ENCODE measurements at places on chromosomes 13 and 19.

GRCh38 chr19:35349614-35350521 is 2.2 kb downstream of the FFAR1 start:
- no peak for DNase-seq

DNA sequence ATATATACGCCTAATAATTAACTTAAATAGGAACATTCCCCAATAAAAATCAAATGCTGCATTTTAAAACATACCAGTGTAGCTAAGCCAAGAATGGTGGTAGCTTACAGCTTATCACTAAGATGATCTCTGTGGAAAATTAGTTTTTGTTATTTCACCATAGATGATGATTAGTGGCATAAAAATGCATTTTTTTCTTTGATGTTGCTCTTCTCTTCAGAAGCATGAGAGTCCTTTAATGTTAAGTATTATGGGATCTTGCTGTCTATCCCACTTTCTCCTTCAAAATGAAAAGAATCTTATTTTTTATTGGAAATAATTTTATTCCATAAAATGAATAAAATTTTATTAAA is 731.0 kb downstream of the SLITRK1 start:
- DNase-seq, result no peak

- no peak for DNase-seq
These were observed 717 bp upstream of the NALCN start for GRCh38 chr13:101417043-101417406.

DNA sequence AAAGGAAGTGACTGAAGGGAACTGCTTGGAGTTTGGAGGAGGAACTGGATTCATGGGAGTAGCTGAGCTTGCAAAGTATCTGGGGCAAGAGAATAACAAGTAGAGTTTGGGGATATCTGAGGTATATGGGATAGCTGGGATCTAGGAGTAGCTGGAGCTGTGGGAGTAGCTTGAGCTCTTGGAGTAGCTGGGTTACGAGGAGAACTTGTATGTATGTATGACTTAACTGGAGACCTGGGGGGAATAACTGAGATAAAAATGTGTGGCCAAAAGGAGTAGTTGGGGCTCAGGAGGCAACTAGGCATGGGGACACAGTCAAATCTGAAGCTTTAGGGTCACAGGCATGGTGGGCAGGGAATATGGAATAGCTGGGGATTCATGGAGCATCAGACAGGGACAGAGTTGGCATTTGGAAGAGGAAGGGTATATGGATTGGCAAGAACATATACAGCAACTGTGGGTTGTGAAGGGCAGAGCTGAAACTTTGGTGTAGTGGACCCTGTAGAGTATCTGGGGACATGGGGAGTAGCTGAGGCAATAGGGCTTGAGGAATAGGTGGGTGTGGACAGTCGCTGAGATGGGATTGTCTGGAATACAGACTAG is 18.6 kb downstream of the ANKRD24 start:
- DNase-seq, result no peak

GRCh38 chr19:48271531-48272151 is 1.8 kb downstream of the ZNF114 start:
- DNase-seq, result no peak

DNA sequence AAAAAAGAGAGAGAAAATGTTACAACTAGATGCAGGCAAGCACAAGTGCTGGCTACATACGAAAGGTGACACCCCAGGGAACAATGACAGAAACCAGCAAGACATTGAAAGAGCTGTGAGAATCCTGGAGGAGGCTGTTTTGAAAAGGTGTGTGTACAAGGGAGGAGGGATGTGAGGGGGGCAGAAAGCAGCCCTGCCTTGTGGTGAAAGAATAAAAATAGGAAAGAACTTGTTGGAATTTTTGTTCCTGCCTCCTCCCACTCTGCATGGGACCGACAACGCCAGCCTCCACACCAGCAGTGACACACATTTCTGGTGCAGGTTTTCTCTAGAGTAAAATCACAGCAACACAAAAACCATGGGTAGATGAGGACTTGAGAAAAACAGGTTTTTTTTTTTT is 1258.6 kb downstream of the PCDH9 start:
- DNase-seq, result no peak

DNA sequence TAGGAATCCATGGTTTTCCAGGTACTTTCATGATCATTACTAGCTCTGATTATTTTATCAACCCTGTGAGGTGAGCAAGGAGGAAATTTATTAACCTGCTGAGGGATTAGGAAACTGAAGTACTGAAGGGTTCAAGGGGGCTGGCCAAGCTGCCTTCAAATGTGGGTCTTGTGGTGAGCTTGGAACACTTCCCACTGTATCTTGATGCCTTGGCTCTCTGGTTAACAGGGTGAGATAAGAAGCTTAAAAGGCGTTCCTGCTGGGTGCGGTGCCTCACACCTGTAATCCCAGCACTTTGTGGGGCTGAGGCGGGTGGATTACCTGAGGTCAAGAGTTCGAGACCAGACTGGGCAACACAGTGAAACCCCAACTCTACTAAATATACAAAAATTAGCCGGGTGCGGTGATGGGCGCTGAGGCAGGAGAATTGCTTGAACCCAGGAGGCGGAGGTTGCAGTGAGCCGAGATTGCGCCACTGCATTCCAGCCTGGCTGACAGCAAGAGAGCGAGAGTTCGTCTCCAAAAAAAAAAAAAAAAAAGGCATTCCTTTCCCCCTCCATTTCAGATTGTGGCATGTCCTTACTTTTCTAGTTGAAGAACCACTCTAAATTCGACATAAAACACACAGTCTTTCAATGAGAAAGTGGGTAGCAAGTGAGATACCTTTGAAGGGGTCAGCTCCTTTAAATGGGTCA is 70.2 kb downstream of the KLF2 start:
- DNase-seq, result no peak

- DNase-seq, result no peak
These were observed 10.7 kb upstream of the TMEM255B start for GRCh38 chr13:113748101-113748861.

- no peak for DNase-seq
These were observed 16.2 kb downstream of the CCDC97 start for GRCh38 chr19:41325947-41326706.

DNA sequence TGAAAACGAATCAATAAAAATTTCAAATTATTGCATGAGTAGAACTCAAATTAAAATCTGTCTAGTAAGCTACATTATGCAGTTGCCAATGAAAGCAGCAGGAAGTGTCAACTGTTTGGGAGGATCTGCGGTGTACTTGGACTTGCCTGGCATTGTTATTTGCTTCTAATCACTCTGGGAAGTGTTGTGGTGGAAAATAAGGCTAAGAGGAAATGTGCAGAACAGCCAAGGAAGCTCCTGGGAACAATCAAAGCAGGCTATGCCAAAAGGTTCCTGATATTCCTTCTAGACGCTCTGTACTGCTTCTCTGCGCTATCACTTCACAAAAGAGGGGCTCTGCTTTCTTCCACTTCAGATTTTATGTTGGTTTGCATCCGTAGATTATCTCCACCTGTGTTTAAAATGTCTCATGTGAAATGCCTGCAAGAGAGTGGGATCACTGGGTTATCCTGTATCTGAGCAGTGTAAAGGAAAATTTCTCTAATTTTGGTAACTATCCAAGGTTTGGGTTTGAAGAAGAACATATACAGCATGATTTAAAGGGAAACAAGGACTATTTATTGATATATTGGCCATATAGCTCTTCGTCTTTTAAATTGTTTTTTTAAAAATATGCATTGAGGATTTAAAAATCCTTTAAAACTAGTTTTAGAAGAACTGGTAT is 182.7 kb upstream of the CSNK1A1L start:
- no peak for DNase-seq

DNA sequence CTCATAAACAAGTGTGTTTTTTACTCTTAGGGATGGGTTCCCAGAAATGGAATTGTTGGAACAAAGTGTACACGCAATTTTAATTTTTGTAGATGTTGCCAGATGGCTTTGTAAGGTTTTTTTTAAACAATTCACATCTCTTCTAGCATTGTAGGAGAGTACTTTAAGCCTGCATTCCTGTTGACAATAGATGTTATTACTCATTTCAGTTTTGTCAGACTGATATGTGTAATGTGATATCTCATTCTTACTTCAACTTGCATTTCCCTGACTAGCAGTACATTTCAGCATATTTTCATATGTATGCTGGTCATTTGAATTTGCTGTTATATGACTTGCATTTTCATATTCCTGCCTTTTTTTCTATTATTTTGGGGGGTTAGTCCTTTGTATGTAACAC is 186.6 kb upstream of the SLITRK6 start:
- DNase-seq, result no peak

- DNase-seq, result no peak
These were observed 34.5 kb downstream of the ZMYM2 start for GRCh38 chr13:19993024-19993423.

DNA sequence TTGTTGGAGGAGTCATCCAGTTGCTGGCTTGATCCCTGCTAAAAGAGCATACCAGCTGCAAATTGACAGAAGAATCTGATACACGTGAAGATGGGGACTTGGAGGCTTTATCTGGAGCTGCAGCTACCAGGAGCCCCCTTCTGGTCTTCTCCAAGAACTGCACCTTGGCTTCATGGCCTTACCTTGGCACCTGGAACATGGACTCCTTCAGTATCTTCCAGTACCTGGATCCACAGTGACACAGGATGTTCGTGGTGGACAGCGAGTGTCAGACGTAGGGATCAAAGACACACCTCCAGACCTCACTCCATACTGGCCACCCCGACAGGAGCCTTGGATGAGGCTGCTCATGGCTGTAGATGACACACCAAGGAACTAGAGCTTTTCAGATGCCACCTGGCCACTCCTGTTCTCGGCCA is 9.9 kb upstream of the ACSBG2 start:
- peak; percentile 58 for DNase-seq

GRCh38 chr13:44188257-44188656 is 185.4 kb upstream of the SERP2 start:
- DNase-seq, result no peak

GRCh38 chr13:51221674-51222036 is 543 bp upstream of the FAM124A start:
- DNase-seq, result no peak

- no peak for DNase-seq
These were observed 1.9 kb upstream of the TMEM59L start for GRCh38 chr19:18610556-18611326.

GRCh38 chr19:51150627-51151026 is 8.5 kb downstream of the SIGLEC7 start:
- DNase-seq, result no peak

GRCh38 chr13:112752711-112753541 is 63.1 kb downstream of the ATP11A start:
- DNase-seq, result no peak

DNA sequence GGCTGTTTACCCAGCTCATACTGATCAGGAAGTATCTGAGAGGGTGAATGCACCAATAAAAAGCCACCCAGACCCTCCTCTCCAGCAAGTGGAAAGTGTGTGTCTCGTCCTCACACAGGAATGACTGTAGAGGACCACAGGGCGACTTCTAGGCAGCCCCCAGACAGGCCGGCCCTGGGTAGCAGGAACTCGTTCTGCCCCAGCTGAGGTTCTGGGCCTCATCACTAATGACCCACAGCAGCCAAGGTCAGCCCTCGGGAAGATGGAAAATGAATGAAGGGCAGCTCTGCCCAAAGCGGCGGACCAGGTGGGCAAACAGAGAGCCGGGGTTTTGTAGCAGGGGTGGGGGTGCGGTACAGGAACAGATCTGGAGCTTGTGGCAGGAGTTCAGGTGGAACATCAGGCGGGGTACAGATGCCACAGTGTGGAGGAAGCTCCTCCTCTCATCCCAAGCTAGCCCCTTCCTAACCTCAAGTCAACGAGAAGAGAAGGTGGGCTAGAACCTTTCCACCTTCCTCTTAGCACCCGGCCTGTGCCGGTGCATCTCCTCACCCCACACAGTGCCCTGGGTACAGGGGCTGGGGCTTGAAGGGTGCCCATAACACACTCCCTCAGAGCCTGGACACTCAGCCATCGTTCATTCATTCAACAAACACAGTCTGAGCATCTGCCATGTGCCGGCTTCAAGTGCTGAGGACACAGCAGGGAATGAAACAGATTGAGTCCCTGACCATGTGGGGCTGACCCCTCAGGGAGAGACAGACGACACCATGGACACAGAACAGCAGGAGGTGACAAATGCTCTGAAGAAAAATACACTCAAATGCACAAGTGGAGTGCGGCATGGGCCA is 36.2 kb downstream of the RFX2 start:
- no peak for DNase-seq

DNA sequence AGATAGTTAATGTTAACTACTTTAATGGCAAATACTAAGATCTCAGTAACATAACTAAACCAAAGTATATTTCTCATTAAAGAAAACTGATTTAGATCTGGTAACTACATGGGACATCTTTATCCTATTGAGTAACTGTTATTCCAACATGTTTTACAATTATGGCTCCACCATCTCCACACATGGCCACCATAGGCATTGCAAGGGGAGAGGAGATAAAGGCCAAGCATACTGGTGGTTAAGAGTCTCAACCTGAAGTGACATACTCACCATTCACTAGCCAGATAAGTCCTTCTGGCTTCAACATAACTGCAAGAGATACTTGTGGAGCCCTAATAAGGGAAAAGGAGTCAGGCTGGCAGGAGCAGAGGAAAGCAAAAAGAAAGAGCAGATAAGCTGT is 1586.4 kb upstream of the SPRY2 start:
- DNase-seq, result no peak

GRCh38 chr13:101455863-101456262 is 3.4 kb downstream of the ITGBL1 start:
- DNase-seq, result no peak

All from activated CD4-positive, alpha-beta T cell treated with anti-CD3 and anti-CD28 coated beads, Interleukin-2, amount 50 U/mL, for 1 hour (primary cell).